ENCODE measurements at places on chromosomes 12 and 14. TPM values are rescaled to one million over a fixed set of nuclear protein-coding genes. Genes with fewer than 3 reads are reported as not detected.

GRCh38 chr12:26520109-26520508 is 312.9 kb downstream of the ITPR2 start:
- no peak for DNase-seq

GRCh38 chr12:70948976-70949336 is 28.4 kb upstream of the PTPRR start:
- no peak for DNase-seq

DNA sequence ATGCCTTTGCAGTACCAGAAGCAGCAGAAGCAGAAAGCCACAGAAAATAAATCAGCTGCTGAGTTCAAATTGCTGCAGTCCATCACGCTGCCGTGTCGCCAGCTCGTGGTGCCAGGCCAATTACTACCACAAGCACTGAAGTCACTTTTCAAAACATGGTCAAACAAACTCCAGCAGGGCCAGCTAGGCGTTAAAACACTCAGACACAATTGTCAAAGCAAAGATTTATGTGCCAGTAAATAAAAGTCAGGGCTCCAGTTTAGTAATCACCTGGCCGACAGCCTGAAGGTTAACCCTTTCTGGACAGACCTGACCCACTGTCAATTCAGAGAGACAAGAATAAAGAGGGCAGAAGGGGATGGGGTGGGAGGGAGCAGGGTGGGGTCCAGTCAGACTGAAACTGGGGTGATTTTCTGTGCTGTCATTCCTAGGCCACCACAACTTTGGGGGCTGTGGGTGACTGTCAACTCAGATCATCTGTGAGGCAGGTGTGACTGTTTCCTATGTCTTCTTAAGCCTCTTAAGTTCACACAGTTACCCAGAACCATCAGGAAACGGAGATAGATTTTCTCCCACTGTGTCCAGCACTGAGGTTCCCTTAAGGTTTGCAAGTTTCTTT is 109.8 kb upstream of the FUT8 start:
- no peak for DNase-seq

The RNF212B gene
- polyA plus RNA-seq = 0.94 TPM
